ENCODE measurements at places on chromosomes 2 and 18.

DNA sequence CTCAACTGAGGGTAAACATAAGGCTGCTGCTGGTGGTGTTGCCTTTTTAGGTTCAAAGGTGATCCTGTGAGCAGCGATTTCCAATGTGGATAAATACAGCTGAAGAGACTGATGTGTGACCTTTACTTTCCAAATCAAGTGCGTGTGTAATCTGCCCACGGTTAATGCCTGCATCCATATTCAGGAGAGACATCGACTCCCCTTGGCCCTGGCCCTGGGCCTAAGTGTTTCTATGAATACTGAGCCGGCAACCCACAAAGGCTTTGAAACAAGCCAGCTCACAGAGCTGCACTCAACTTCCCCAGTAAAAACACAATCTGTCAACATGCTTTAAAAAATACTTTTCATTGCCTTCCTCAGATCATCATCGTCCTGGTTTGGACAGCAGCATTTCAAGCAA is 1026.6 kb downstream of the TMEM182 start:
- no peak for DNase-seq

- no peak for DNase-seq
Measured at GRCh38 chr2:43217228-43218154, 8.9 kb downstream of the ZFP36L2 start.

DNA sequence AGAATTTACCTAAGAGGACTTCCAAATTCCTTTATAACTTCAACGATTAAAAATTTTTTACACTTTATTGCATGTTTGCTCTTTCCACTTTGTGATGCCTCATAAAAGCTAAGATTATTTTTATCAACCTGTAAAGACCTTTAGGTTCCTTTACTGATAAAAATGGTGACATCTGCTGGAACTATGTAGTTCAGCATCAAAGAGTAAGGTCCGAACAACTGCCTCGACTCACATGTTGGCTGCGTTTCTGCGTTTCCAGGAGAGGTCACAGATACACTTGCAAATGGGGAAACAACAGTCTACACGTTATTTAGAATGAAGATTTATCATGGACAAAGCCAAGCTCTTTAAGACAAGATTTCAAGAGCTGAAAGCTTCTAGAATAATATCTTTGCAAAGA is 18.8 kb upstream of the TMX3 start:
- DNase-seq: no peak

DNA sequence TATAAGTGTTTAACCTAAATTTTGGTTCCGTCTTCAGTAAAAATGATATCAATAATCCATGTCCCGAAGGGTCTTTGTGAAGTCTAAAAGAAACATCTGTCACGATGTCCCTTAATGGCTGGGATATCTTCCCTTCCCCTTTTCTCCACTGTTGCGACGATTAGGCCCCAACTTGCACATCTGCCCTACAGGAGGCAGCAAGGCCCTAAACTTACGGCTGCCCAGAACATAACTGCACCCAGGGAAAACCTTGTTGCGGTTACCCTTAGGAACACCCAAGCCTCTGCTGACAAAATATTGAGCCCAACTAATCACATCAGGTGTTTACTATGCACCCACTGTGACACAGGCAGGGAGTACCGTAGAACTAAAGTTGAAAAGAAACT is 1.3 kb upstream of the SMAD2 start:
- no peak for DNase-seq
